ENCODE measurements at places on chromosomes 3 and 15.

DNA sequence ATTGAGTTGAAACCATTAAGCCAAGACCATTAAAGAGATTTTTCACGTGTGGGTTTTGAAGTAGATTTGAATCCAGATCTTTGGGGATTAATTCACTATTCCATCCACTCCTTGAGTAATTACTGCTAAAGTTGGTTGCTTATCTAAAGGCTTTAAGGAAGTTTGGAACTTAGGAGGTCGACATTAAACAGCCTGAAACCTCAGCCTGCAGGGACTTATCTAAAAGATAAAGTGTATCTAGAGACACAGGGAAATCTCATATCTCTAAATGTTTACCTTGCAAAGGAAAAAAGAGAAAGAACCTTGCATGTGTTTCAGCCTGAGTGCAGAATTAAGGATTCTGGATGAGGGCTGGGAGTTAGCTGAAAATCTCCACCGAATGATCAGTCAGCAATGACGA is 158.6 kb downstream of the MEIS2 start:
- no peak for DNase-seq

DNA sequence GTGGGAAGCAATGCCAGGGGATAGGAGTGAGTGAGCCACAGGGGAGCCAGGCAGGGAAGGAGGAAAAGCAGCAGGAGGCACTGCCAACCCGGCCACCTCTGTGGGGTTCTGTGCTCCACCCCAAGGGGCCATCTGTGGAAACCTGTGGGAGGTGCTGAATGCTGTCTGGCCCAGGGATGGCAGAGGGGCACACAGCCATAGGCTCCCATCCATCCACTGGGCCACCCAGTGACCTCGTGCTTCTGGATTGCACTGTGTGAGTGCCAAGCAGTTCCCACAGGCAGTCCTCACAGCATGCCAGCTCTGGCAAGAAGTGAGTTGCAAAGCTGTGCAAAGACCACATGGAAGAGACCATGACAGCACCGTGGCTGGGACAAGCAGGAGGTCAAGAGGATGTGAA is 27.5 kb downstream of the DNAJB8 start:
- no peak for DNase-seq

- DNase-seq: no peak
These were observed 79.0 kb downstream of the MYLK start for GRCh38 chr3:123805101-123805500.

DNA sequence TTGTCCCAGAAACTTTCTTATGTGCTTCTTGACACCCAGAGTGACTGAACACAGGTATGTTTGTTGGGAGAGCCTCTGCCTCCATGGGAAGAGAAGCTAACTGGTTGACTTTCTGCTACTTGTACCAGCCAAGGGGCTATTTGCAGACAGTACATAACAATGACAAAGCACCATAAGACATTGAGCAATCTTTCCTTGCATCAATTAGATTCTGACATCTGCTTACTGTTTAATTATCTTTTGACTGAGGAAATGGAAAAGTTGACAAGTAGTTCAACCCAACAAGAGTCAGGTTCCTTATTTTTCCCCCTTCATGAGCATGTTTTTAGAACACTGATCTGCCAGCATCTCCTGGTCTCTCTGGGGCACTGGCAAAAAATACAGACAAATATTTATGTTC is 157.7 kb downstream of the RPLP1 start:
- DNase-seq: no peak

DNA sequence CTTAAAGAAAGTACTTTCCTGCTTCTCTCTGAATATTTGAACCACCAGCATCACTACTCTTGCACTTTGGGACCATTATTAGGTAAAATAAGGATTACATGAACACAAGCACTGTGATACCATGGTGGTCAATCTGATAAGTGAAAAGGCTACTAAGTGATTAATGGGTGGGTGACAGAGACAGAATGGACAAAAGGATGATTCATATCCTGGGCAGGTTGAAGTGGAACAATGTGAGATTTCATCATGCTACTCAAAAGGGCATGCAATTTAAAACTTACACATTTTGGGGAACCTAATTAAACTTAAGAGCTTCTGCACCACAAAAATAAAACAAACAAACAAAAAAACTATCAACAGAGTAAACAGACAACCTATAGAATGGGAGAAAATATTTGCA is 172.0 kb upstream of the CD96 start:
- no peak for DNase-seq

DNA sequence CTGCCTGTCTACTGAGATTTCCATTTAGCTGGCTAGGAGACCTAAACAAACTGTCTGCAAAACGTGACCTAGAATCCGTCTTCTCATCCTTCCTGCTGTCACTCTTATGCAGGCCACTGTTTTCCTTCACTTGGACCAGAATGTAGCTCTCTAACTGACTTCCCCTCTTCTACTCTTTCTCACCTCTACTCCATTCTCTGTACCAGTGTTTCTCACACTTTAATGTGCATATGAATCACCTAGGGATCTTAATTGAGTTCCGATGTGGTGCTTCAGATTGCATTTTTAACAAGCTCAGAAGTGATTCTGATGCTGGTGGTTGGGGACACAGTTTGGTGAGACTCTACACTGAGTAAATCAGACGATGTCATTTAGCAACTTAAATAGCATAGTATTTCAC is 1.6 kb upstream of the GBE1 start:
- DNase-seq: no peak

- no peak for DNase-seq
These were observed 165.4 kb downstream of the CFAP20DC start for GRCh38 chr3:58884453-58884852.

DNA sequence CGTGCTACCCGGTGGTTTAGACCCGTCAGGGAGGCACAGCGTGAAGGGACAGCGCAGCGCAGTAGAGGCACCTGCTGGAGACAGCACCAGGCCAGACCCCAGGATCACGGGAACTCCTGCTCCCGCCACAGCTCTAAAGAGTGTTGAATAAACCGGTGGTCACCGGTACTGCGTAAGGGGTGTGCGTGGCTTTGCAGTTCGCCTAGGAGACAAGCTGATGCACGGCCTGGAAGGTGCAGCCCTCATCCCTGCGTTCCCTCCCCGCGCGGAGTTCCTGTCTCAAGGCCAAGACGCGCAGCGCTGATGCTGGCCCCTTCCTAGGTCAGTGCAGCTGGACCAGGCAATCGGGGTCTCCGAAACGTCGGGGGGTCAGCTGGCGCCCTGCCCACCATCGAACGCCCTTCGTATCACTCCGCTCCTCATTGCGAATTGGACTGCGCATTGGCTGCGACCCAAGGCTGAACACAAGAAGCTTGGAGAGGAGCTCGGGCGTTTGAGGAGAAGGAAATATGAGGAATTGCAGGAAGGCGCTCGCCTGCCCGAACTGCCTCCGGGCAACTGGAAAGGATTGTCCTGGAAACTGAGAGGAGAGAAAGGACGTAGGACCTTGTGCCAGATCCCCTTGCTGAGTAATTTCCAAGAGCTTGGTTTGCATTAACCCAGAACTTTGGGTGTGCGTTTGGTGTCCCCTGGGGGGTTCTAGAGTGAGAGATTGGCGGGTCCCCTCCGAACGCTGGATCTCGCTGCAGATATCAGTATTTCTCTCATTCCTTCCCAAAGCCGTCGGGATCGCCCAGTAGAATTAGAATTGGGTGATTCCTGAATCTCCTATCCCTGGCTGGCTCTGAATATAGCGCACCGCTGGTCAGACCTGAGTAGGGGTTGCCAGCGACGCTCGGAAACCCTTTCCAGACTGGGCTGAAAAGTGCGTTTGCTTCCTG is 2.3 kb upstream of the SOX14 start:
- DNase-seq: no peak

GRCh38 chr3:86766331-86766730 is 224.6 kb downstream of the VGLL3 start:
- no peak for DNase-seq

GRCh38 chr3:46538803-46539442 is 27.2 kb downstream of the LRRC2 start:
- DNase-seq: no peak

- no peak for DNase-seq
These were observed 30.3 kb downstream of the SLC22A14 start for GRCh38 chr3:38312356-38312755.

DNA sequence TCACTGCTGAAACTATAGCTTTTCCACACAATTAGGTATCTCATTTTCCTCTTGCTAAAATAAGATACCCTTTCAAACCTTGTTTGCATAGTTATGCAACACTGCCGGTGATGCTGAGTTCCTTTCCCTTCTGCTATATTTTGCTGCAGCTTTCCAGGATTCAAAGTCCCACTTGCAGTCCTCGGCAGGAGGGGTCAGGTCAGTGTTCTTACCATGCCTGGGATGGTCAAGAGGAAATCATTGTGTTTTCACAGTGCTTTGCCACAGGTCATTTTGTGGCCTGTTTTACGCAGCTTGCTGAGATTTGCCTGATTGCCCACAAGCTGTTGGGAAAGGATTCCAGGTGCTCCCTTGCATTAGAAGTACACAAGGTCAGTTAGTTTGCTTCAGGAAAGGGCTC is 156.9 kb downstream of the B3GALNT1 start:
- no peak for DNase-seq

DNA sequence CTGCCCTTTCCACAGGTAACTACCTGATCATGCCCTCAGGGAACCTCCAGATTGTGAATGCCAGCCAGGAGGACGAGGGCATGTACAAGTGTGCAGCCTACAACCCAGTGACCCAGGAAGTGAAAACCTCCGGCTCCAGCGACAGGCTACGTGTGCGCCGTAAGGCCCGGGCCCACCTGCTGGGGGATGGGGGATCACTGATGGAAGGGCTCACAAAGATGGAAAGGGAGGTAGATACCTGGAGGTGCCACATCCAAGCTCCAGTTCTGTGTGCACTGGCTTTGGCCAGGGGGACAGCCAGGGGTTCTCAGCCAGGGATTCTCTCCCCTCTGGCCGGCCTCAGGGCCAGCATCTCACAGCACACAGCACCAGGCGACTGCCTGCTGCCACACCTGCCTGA is 59.4 kb downstream of the BOC start:
- no peak for DNase-seq

DNA sequence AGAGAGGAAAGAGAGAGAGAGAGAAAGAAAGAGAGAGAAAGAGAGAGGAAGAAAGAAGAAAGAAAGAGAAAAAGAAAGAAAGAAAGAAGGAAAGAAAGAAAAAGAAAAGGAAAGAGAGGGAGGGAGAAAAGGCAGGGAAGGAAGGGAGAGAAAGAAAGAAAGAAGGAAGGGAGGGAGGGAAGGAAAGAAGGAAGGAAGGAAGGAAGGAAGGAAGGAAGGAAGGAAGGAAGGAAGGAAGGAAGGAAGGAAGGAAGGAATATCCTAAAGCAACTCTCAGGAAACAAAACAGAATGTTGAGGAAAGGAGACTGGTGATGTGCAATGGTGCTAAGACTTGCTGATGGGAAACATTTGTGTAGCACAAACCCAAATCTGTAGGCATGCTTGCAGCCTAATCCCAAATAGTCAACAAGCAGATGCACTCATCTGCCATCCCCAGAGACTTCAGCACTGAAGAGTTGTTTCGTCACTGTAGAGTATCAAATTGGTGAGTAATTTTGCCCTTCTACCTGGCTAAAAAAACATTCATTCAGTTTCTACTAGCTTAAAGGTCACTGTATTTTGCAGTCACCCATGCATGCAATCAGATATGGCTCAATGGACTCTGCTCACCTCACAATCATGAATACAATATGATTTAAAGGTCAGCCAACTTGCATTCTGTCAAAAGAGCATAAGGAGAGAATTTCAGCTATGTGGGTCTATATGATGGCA is 480.3 kb downstream of the FGF12 start:
- no peak for DNase-seq

DNA sequence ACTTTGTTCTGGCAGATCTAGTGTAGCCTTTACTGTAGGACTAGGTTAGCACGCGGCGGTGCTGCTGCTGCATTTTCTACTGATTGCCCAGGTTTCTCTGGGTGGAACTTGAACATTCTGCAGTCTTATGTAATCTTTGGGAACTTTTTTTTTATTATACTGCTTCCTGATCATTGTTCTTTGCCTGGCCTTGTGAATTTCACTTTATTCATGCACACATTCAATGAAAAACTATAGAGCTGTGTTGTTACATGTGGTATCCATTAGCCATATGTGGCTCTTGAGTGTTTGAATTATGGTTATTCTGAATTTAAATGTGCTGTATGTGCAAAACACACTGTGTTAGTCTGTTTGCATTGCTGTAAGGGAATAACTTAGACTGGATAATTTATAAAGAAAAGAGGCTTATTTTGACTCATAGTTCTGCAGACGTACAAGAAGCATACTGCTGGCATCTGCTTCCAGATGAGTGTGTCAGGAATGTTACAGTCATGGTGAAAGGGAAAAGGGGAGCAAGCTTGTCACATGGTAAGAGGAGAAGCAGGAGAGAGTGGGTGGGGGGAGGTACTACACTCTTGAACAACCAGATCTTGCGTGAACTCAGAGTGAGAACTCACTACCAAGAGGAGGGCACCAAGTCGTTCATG is 26.5 kb downstream of the MEF2A start:
- DNase-seq: no peak

- no peak for DNase-seq
These were observed 68.6 kb upstream of the RPL35A start for GRCh38 chr3:197881270-197881969.

- no peak for DNase-seq
These were observed 119.3 kb downstream of the TMCO5A start for GRCh38 chr15:38053776-38054175.

DNA sequence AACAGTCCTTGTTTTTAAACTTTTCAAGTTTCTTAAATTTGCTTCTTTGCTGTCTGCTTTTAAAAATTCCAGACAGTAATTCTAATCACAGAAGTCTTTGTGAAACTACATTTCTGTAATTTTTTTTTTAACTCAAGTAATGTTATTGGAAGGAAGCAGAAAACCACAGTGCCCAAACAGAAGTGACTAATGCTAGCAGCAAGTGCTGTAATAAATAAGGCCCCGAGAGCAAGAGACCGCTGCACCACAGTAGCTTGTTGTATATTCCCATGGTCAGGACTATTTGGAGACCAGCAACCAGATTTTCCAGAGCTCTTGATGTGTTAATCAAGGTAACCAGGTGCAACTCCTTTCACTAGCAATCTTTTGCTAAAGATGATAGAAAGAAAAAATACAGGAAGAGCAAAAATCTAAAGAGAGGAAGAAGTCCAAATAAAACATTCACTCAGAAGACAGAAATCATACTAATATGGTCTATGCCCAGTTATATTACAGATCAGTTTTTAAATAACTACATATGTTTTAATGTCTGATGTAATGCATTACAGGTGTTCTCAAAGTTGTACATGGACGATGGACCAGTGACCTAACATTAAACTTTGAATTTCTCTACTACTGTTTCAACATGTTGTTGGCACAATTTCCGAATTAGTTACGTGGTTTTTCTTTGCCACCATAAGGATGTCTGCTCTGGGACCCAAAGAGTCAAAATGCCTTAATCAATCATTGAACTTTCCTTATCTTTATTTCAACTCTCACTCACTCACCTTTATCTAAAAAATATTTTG is 36.4 kb downstream of the WWTR1 start:
- no peak for DNase-seq

- DNase-seq: no peak
These were observed 320.3 kb upstream of the TGFBR2 start for GRCh38 chr3:30286007-30286669.

GRCh38 chr15:73809728-73810501 is 56.8 kb upstream of the INSYN1 start:
- DNase-seq: no peak

DNA sequence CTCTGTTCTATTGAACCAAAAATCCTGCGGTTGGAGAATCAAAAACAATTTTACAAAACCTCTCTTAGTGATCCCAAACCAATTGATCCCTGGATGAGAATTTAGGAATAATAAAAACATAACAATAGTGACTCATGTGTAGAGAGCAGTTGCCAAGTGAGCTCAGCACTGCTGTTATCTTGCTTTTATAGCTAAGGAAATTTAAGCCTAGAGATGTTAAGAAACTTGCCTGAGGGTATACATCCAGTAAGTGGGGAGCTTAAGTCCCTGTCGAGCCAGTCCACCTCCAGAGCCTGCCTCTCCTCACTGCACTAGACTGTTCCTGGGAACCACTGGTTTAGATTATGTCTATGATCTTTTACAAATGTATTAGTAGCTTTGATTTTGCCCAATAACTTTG is 358.4 kb upstream of the LMCD1 start:
- DNase-seq: no peak

Data from vagina (tissue), 2 donors.